ENCODE measurements at places on chromosomes 5 and 9.

GRCh38 chr9:129610213-129610472 is 10.8 kb downstream of the C9orf50 start:
- no peak for DNase-seq

DNA sequence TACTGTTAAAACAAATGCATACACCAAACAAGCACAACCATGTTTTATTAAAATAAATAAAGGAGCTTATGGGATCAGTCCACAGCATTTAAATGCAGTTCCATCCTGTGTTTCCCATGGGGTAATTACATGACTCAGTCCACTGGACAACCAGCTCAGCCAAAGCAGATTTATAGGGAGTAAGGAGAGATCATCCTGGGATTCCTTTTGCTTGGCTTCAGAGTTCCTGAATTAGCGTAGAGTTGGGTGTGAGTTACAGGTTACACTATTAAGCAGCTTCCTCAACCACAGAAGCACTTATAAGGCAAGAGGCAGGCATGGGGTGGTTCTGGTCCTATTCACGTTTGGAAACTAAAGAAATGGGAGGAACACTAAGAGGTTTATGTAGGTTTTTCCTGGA is 381.1 kb upstream of the ACTBL2 start:
- DNase-seq = no peak

DNA sequence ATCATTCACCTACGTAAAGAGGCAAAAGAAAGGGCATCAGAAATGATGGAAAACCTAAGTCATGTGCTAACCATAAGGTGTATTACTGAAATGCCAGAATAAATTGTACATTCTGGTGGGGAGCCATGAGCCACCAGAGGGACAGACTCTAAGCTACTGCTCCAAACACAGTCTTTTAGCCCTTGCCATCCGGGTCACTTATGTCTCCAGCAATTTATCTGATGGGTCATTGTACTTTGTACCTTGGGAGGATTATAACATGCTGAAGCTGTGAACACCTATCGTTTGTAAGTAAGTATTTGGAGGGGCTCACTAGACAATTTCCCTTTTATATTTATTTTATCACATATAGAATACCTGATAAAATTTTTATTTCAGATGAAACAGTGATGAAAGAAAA is 495.1 kb downstream of the KIF4B start:
- no peak for DNase-seq

GRCh38 chr5:80762573-80762972 is 107.8 kb upstream of the DHFR start:
- no peak for DNase-seq

DNA sequence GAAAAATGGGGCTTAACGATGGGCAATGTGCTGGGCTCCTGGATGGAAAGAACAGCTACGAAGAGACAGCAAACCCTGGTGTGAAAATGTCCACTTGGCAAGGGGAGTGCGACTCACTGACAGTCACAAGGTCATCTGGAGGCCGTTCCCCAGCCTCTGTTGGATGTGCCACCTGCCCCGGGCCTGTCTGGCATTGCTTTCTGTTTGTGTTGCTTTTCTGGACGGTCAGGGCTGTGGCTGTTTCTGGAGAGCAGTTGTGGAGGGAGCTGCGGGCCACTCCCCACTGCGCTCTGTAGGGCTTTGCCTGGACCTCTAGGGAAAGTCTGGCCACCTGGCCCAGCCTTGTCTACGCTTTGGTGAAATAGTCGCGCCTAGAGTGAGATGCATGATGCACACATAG is 185.3 kb downstream of the IRX1 start:
- no peak for DNase-seq

GRCh38 chr5:151071848-151072629 is 8.8 kb downstream of the TNIP1 start:
- DNase-seq = no peak

DNA sequence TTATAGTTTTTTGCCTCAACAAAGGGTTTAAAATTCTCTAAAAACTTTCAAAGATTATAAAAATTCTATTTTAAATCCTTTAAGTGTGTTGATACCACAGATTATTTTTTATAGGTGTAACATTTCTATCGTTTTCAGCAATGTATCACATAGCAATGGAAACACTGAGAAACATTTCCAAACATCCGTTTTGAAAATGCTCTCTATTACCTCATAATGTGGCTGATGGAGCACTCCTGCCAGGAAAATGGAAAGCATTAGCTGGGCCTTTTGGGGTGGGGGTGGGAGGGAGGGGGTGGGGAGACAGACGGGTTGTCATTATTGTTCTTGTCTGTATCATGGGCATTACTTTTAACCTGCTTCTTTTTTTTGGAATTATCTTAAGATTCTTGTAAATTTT is 516.5 kb downstream of the ACTL7B start:
- DNase-seq = no peak

DNA sequence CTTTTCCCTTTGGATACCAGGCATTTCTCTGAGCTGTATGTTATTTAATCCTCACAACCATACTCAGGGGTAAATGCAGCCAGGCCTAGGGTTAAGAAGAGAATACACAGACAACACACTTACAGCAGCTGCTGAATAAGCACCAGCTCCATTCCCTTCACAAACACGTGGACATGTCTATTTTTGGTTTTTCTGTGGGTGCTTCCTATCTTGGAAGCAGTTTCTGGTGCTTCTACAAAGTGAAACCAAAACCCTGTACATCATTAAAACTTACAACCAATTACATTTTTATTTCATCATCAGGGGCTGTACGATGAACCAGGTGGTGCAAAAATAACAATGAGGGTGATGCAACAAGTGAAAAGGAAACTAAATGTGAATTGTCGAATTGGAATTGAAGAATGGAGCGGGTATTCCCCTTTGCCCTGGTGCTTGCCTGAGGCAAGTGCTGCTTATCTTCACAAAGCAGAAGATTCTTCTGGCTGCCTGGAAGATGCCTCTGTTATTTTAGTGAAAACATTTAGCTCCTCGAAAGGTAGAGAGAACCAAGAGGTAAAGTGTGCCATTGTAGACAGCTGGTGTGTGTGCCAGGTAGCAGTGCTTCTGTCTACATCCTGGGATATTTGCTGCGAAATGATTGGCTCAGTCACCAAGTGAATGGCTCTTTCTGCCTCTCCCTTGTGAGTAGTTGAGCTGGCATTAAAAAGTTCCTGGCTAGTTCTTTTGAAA is 18.6 kb upstream of the IFNB1 start:
- DNase-seq = no peak

GRCh38 chr5:1797103-1797800 is 2.4 kb downstream of the MRPL36 start:
- no peak for DNase-seq

DNA sequence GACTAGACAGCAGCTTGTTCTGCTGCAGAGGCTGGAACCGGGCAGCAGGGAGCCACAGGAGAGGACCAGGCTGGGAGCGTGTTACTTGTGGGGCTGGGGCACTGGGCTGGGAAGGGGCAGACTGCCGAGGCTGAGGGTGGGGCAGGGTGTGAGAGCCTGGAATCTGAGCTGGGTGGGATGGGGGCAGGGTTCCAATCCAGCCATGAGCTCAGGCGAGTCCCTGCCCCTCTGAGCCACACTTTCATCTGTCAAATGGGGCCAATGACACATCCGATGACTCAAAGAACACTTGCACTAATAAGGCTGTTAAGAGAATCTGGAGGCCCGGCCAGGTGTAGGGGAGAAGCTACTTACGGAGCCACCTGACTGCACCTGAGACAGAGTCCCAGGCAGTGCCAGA is 18.7 kb upstream of the WDR38 start:
- no peak for DNase-seq

DNA sequence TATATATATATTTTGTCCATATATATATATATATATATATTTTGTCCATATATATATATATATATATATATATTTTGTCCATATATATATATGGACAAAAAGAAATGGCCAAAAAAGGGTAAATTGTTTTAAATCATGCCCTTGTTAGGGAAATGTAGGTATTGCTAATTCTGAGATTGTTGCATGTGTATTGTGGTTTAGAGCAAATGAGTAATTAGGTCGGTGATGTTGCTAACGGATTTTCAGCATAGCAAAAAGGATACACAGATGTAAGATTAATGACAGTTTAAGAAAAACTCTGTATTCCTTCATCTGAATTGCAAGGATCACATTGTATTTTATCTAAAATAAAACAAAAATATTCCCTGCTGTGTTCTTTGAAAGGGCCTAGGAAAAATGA is 40.2 kb downstream of the OSTF1 start:
- no peak for DNase-seq

GRCh38 chr9:76219560-76220151 is 174.6 kb downstream of the RFK start:
- no peak for DNase-seq

- DNase-seq = no peak
These were observed 347.3 kb downstream of the CDH12 start for GRCh38 chr5:22505891-22506290.

GRCh38 chr5:73254642-73255041 is 81.6 kb downstream of the TMEM174 start:
- DNase-seq = no peak

GRCh38 chr9:2966565-2967300 is 122.8 kb upstream of the PUM3 start:
- no peak for DNase-seq

GRCh38 chr5:144142139-144142823 is 28.2 kb downstream of the YIPF5 start:
- no peak for DNase-seq

DNA sequence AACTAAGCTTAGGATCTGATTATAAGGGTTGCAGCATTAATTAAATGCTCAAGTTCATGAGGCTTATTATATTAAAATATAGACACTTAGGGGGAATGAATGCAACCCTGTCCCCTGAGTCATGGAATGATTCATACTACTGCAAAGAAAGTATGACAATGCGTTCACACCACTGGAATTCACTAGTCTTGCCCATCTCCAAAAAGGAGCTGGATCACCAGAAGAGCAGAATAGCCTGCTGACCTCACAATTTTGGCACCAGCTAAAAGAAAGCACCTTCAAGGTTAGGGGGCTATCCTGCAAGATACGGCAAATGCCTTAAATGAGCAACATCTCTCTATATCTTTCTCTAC is 32.0 kb upstream of the TMED7 start:
- DNase-seq = no peak

- DNase-seq = no peak
These were observed 197.6 kb upstream of the RASA1 start for GRCh38 chr5:87069974-87070608.

GRCh38 chr5:122392824-122393223 is 80.8 kb downstream of the SNCAIP start:
- DNase-seq = no peak

DNA sequence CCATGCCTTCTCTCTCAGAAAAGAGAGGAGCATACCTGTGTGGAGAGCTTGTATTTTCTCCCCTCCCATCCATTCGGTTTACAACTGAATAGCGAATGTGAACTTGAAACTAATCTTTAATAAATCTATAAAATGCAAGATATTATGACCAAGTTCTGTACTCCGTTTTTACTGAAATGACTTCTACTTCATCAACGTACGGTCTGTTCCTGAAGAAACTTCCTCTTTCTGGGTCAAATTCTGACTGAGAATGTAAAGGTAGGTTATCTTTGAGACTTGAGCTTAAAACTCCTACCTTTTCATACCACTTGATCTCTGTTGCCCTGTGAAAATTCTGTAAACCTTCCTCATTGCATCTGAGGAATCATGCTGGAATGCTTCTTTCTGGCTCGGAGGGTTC is 4.2 kb upstream of the CTNNAL1 start:
- no peak for DNase-seq

- DNase-seq = no peak
These were observed 52.4 kb downstream of the SEC61B start for GRCh38 chr9:99274495-99274894.

DNA sequence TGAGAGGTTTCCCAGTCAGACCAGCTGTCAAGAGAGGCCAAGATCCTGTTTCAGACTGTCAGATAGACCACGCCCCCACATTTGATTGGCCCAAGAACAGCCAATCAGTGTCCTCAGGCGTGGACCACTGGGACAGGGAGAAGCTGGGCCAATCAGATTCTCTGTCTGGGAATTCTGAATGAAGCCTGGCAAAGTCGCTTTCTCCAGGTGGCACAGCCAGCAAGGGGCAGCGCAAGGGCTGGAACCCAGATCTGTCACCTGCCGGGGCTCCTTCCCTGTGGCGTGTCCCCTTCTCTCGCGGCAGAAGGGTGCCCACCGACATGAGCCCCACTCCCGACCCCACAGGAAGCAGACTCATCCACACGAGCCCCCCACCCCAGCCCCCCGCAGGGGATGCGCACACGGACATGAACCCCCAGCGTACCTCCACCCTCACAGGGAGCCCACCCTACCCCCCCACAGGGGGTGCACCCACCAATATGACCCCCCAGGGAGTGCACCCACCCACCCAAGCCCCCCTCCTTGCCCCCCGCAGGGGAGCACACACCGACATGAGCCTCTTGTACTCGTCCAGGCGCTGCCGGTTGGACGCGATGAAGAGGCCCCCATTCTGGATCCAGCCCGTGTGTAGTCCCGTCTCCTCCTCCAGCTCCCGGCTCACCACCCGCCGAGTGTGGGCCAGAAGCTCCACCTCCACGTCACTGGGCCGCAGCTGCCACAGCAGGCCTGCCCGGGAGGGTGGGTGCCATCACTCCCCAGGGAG is 6.1 kb downstream of the SARDH start:
- no peak for DNase-seq

DNA sequence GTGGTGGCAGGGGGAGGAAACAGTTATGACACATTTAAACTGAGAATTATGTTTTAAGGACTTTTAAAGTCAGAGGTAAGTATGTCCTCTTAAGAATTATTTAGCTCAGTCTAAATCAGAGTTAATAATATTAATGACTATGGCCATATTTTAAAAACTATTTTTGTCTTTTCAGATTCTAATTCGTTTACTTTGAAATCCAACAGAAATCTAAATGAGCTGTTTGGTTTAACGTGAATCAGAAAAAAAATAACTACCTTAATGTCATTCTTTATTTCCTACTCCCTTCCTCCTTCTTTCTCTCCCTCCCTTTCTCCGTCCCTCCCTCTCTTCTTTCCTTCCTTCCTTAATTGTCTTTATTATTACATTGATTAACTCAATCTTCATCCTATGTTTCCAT is 14.7 kb downstream of the C1QTNF3 start:
- no peak for DNase-seq

GRCh38 chr5:181189962-181190710 is 14.9 kb downstream of the TRIM7 start:
- no peak for DNase-seq

- DNase-seq = no peak
These were observed 128.5 kb downstream of the VPS13A start for GRCh38 chr9:77305622-77306400.

- no peak for DNase-seq
These were observed 16.9 kb downstream of the TEK start for GRCh38 chr9:27125936-27126335.

- no peak for DNase-seq
These were observed 1209.3 kb upstream of the CDH6 start for GRCh38 chr5:29984156-29984540.

DNA sequence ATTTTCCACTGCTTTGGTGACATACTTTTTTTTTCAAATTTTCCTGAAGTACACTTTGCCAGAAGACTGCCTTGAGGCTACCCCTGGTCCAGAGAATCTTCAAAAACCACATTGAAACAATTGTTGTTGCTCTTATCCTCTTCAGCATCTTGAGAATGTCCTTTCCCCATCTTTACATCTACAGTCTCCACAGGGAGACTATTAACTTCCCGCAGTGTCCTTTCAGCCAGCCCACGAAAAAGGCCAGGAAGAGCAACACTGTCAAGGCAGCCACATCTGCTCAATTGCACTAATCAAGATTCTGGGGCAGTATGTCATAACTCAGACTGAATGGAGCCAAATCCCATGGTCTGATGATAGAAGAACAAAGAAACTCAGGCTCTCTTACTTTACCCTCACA is 148.3 kb downstream of the ENC1 start:
- DNase-seq = no peak
